Cardiac muscle cell (in vitro differentiated cells and primary cell): ENCODE measurements at places on chromosomes 7 and 10.

GRCh38 chr10:76984559-76985443, 652.8 kb downstream of the KCNMA1 start:
- no peaks in the 10 kb centered on the region for H3K4me1 ChIP-seq
- H3K27me3 ChIP-seq: no peaks in the 10 kb centered on the region
- no peak overlapping the region for H3K27ac ChIP-seq
- no peaks in the 10 kb centered on the region for H3K36me3 ChIP-seq
- DNase-seq: peak; percentile 81

- no peaks in the 10 kb centered on the region for H3K4me1 ChIP-seq
- H3K27ac ChIP-seq: no peak overlapping the region
- H3K36me3 ChIP-seq: no peaks in the 10 kb centered on the region
- no peak for DNase-seq
Measured at GRCh38 chr7:67990003-67990402, 993.4 kb downstream of the TYW1 start.

- peaks cover 9% of the 10 kb centered on the region for H3K36me3 ChIP-seq
- no peak overlapping the region for H3K4me3 ChIP-seq
- H3K27ac ChIP-seq: no peak overlapping the region
- no peaks in the 10 kb centered on the region for H3K27me3 ChIP-seq
Measured at GRCh38 chr10:73862011-73862410, 12.3 kb downstream of the CAMK2G start.

- no peak for DNase-seq
- H3K27me3 ChIP-seq: no peaks in the 10 kb centered on the region
Measured at GRCh38 chr7:11951909-11952308, 119.9 kb upstream of the THSD7A start.

DNA sequence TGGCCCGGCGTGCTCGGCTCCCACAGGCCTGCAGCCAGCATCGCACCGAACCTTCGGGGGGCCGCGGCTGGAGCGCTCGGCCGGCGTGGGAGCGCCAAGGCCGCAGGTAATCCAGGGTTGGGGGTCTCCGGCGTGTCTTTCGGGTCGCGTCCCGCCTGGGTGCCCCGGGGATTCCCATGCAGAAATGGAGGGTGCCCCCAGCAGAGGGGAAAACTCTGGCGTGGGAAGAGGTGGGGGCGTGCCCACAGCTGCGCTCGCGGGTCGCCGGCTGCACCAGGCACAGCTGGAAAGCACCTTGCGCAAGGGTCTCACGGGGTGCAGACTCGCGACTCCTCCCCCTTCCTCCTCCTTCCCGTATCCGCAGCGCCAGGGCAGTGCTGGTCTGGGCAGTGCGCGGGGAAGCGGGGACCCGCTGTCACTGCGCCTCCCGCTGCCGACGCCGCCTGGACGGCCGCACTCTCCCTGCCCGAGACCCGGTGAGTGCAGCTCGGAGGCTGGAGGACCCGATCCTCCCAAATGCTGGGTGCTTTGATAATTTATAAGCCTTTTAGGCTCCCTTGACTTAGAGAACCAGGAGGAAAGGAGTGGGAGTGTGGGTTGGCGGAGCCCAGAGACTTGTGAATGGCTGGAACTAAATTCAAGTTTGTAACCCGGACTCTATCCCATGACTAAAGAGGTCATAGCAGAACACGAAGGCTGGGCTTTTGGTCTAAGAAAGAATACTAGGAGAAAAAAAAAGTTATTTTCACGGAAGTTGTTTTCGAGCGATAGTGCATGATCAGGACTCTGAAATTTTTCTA, 489 bp downstream of the MAP3K8 start:
- no peaks in the 10 kb centered on the region for H3K27me3 ChIP-seq
- H3K36me3 ChIP-seq: no peaks in the 10 kb centered on the region
- peak overlapping the region; percentile 59 for H3K4me3 ChIP-seq
- peak overlapping the region; percentile 98 for H3K27ac ChIP-seq
- DNase-seq: peak; percentile 94
- peaks cover 33% of the 10 kb centered on the region for H3K4me1 ChIP-seq

DNA sequence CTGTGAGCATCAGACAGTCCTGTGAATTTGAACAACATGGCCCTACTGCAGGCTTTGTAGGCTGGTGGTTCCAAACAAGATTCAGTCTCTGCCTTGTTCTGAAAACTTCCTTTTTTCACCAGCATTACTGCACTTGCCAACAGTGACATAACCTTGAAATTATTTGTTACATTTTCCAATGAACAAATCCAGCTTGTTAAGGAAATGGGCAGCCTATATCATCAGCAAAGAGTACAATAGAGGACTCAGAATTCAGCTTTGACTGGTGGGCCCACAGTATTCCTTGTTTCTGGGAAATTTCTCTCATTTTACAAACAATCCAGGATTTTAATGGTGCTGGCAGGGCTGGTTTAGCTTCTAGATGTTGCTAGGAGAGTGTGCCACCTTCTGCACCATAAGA, 703.7 kb upstream of the FZD8 start:
- H3K36me3 ChIP-seq: no peaks in the 10 kb centered on the region
- H3K4me1 ChIP-seq: no peaks in the 10 kb centered on the region
- H3K4me3 ChIP-seq: no peak overlapping the region
- no peaks in the 10 kb centered on the region for H3K27me3 ChIP-seq

- H3K27ac ChIP-seq: no peak overlapping the region
- no peak overlapping the region for H3K4me3 ChIP-seq
- no peaks in the 10 kb centered on the region for H3K27me3 ChIP-seq
- H3K4me1 ChIP-seq: peaks cover 7% of the 10 kb centered on the region
Measured at GRCh38 chr7:131897790-131898165, 341.4 kb upstream of the PODXL start.

DNA sequence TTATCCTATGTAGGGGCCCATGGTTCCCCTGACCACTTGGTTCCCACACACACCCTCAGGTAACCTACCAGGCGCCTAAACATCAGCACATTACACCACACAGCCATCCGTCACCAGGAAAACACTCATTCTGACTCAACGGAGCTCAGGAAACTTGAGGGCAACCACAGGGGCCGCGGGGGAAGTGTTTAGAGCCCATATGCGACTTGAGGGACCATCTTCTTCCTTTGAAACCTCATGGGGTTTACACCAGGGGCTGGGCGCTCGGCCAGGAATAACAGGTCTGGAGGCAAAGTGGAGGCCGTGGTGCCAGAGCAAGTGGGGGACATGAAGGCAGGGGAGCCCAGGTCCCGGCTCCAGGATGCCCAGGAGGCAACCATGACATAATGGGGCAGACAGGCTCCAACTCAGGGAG, 1.5 kb downstream of the STX1A start:
- H3K4me3 ChIP-seq: no peak overlapping the region
- peaks cover 7% of the 10 kb centered on the region for H3K27me3 ChIP-seq
- H3K4me1 ChIP-seq: no peaks in the 10 kb centered on the region
- peak; percentile 72 for DNase-seq

DNA sequence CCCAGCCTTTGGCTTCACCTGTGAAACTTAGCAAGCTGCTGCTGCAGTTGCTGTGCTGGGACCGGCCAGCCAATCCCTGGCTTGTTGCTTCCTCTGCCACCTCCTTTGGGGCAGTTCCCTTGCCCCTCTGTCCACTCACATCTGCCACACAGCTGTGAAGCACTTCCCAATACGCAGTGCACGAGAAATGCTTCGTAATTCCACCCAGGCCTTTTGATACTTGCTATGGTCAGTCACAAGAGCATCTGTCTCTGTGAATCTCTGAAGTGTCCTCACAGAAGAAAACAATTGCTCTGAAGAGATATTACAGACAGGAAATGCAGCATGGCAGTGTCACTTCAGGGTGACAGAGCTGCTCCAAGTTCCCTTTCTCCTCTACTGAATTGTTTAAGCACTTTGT, 208.5 kb downstream of the PTEN start:
- H3K27me3 ChIP-seq: no peaks in the 10 kb centered on the region
- H3K27ac ChIP-seq: no peak overlapping the region
- no peaks in the 10 kb centered on the region for H3K36me3 ChIP-seq
- no peak overlapping the region for H3K4me3 ChIP-seq
- DNase-seq: no peak

DNA sequence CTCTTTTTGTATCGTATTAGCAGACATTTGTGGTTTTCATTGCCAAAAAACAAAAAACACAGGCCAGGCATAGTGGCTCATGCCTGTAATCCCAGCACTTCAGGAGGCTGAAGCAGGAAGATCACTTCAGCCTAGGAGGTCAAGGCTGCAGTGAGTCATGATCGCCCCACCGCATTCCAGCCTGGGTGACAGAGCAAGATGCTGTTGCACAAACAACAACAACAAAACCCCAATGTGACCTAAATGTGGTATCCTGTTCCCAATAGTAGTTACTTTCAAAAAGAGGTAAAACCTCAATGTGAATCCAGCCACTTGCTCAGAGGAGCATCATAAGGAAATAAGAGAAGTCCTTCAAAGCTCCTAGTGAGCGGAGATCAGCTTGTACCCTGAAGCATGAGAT, 45.8 kb upstream of the SKAP2 start:
- H3K27me3 ChIP-seq: no peaks in the 10 kb centered on the region
- H3K27ac ChIP-seq: no peak overlapping the region
- no peak overlapping the region for H3K4me3 ChIP-seq
- no peaks in the 10 kb centered on the region for H3K4me1 ChIP-seq

DNA sequence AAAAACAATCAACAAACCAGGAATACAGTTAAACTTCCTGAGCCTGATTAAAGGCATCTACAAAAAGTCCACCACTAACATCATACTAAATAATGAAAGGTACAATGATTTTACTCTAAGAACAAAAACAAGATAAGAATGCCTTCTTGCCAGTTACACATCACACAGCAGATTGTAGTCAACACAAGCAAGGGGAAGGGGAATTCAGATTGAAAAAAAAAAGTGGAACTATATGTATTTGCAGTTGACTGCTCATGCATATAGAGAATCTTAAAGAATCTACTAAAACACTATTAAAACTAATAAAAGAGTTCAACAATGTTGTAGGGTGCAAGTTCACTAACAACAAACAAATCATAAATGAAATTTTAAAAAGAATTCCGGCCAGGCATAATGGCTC, 28.5 kb downstream of the ZNF33B start:
- no peak overlapping the region for H3K4me3 ChIP-seq
- no peaks in the 10 kb centered on the region for H3K4me1 ChIP-seq
- DNase-seq: no peak
- peaks cover 11% of the 10 kb centered on the region for H3K36me3 ChIP-seq

- no peaks in the 10 kb centered on the region for H3K36me3 ChIP-seq
- H3K27me3 ChIP-seq: no peaks in the 10 kb centered on the region
- H3K4me3 ChIP-seq: no peak overlapping the region
Measured at GRCh38 chr7:156466955-156467625, 173.5 kb upstream of the RNF32 start.

DNA sequence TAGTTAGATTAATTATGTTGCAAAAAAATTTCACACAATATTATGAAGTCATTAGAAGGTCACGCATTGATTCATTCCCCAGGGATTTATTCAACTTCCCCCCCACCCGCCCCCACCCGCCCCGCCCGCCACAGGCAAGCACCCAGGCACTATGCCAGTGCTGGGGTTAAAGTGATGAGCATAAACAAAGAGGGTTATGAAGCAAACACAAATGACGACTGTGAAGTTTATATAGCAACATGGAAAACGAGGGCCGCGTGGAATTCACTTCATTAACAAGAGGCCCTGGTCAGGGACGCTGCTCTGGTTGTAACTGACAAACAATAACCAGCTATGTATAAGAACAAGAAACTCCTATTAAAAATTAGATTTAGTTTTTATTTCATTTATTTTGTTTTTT, 656.5 kb upstream of the COBL start:
- H3K4me3 ChIP-seq: no peak overlapping the region
- H3K27ac ChIP-seq: no peak overlapping the region
- H3K27me3 ChIP-seq: no peaks in the 10 kb centered on the region
- no peaks in the 10 kb centered on the region for H3K36me3 ChIP-seq
- no peak for DNase-seq

- no peaks in the 10 kb centered on the region for H3K27me3 ChIP-seq
- no peak for DNase-seq
- no peaks in the 10 kb centered on the region for H3K36me3 ChIP-seq
- no peak overlapping the region for H3K4me3 ChIP-seq
- H3K27ac ChIP-seq: no peak overlapping the region
- no peaks in the 10 kb centered on the region for H3K4me1 ChIP-seq
Measured at GRCh38 chr10:29428486-29428885, 139.6 kb downstream of the LYZL1 start.

GRCh38 chr7:19026888-19027287, 90.5 kb downstream of the TWIST1 start:
- no peaks in the 10 kb centered on the region for H3K36me3 ChIP-seq
- no peaks in the 10 kb centered on the region for H3K27me3 ChIP-seq
- no peaks in the 10 kb centered on the region for H3K4me1 ChIP-seq
- no peak for DNase-seq
- no peak overlapping the region for H3K4me3 ChIP-seq

GRCh38 chr10:119501690-119502089, 40.8 kb downstream of the RGS10 start:
- no peaks in the 10 kb centered on the region for H3K4me1 ChIP-seq
- no peak overlapping the region for H3K4me3 ChIP-seq
- DNase-seq: no peak
- no peaks in the 10 kb centered on the region for H3K36me3 ChIP-seq
- no peaks in the 10 kb centered on the region for H3K27me3 ChIP-seq

GRCh38 chr7:22668971-22669401, 58.0 kb upstream of the IL6 start:
- no peaks in the 10 kb centered on the region for H3K4me1 ChIP-seq
- no peaks in the 10 kb centered on the region for H3K27me3 ChIP-seq
- no peak for DNase-seq
- H3K36me3 ChIP-seq: no peaks in the 10 kb centered on the region
- H3K4me3 ChIP-seq: no peak overlapping the region

- peak; percentile 46 for DNase-seq
- no peak overlapping the region for H3K27ac ChIP-seq
- no peaks in the 10 kb centered on the region for H3K36me3 ChIP-seq
- H3K27me3 ChIP-seq: no peaks in the 10 kb centered on the region
- H3K4me1 ChIP-seq: no peaks in the 10 kb centered on the region
Measured at GRCh38 chr7:47710201-47710935, 128.5 kb upstream of the TNS3 start.

- no peaks in the 10 kb centered on the region for H3K36me3 ChIP-seq
- no peak overlapping the region for H3K27ac ChIP-seq
- peaks cover 8% of the 10 kb centered on the region for H3K4me1 ChIP-seq
- H3K4me3 ChIP-seq: no peak overlapping the region
- H3K27me3 ChIP-seq: peaks cover 100% of the 10 kb centered on the region
Measured at GRCh38 chr7:155471718-155472117, 13.8 kb downstream of the EN2 start.

DNA sequence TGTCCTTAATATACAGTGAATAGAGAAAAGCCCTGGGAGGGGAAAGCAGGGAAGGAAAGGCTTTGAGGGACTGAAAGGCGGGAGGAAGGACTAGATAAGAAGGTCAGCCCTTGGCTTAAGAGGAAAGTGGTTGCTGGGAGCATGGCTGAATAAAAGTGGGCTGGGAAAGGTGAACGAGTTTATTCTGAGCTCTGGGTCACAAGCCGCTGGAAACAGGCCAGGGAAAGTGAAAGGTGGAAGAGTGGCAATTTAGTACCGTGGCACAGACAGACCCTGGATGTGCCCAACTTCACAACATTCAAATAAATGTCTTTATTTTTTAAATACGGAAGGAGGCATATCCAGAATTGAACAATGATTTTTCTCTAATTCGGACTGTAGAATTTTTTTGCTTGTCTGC, 39.7 kb downstream of the TAC1 start:
- no peak overlapping the region for H3K27ac ChIP-seq
- no peaks in the 10 kb centered on the region for H3K36me3 ChIP-seq
- DNase-seq: no peak
- H3K4me3 ChIP-seq: no peak overlapping the region
- no peaks in the 10 kb centered on the region for H3K4me1 ChIP-seq
